ENCODE measurements at places on chromosomes 6 and 20.
A peak's percentile ranks its signal among the peaks of the same experiment; 100 is the strongest.

DNA sequence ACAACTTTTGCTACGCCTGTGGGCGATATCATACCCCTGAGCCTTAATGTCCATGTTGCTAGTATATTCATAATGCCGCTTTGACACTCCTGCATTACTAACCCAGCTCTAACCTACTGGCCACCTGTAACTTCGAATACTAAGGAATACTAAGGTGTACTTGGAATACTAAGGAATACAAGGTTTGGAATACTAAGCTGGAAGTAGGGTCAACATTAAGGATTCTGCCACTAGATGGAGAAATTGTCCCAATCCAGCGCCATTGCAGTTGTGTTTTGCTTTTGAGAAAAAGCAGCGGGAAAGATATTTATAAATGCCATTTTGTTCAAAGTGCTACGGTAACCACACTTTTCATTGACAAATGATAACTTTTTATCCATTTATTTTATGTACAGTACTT is 10.7 kb downstream of the TBXT start:
- DNase-seq, result no peak

DNA sequence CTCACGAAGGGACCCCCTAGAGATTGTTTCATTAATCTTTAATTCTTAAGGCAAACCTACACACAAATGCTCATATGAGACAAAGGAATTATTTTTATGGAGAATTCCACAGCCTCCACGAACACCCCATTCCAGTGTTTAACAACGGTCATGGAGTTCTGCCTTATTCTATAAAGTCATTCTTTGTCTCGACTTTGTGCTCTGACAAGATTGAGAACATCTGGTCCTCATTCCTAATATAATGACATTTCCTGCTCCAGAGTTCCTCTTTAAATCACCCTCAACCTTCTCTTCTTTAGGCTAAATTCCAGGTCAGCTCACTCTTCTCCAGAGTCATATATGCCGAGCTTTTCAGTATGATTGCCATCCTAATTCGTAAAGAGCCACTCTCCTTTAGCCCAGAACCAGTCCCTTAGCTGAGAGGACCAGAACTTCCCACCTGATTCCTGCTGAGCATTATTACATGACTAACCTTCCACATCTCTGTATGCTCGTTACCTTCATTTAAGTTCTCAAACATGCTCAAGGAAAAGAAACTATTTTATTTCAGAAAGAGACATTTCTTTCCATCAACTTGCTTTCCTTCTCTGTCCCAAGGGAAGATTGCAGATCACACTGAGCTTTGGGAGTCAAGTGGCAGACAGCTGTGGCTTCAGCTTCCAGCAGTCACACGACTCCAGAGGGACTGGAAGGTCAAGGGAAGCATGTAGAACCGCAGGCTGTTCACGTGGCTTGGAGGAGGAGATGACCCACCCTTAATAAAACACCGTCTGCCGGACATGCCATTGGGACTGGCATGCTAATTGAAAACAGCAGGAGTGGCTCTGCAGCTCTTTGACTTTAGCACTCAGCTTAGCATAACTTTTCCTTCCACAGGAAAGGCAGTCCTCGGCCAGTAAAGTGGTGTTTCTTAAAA is 467.1 kb upstream of the HSF2 start:
- DNase-seq, result peak; percentile 94

DNA sequence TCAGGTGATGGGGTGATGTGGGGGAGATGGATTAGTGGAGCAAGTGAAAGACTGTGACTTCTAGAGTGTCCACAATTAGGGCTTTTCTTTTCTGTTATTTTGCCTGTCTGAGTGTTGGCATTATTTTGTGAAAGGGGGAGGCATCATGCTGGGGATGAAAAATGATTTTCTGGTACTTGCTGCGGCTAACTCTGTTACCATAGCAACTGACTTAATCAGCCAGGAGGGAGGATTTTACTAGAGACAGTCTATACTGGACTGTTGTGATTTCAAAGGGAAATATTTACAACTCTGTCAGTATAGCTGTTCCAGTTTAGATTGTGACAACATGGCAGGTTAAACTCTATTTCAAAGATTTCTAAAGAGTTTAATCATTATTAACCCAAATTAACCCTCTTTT is 30.4 kb upstream of the MRAP2 start:
- DNase-seq, result no peak

GRCh38 chr20:11274141-11274594 is 600.4 kb upstream of the JAG1 start:
- DNase-seq, result peak; percentile 77

GRCh38 chr6:56958481-56958880 is 3.6 kb downstream of the BEND6 start:
- peak; percentile 61 for DNase-seq

GRCh38 chr20:39605908-39606307 is 643.8 kb downstream of the DHX35 start:
- no peak for DNase-seq

GRCh38 chr6:156883497-156884252 is 106.5 kb downstream of the ARID1B start:
- no peak for DNase-seq

Measured in fibroblast of skin of right biceps (primary cell).